Right atrium auricular region (tissue), 2 donors: ENCODE measurements at places on chromosomes 6 and 20.

DNA sequence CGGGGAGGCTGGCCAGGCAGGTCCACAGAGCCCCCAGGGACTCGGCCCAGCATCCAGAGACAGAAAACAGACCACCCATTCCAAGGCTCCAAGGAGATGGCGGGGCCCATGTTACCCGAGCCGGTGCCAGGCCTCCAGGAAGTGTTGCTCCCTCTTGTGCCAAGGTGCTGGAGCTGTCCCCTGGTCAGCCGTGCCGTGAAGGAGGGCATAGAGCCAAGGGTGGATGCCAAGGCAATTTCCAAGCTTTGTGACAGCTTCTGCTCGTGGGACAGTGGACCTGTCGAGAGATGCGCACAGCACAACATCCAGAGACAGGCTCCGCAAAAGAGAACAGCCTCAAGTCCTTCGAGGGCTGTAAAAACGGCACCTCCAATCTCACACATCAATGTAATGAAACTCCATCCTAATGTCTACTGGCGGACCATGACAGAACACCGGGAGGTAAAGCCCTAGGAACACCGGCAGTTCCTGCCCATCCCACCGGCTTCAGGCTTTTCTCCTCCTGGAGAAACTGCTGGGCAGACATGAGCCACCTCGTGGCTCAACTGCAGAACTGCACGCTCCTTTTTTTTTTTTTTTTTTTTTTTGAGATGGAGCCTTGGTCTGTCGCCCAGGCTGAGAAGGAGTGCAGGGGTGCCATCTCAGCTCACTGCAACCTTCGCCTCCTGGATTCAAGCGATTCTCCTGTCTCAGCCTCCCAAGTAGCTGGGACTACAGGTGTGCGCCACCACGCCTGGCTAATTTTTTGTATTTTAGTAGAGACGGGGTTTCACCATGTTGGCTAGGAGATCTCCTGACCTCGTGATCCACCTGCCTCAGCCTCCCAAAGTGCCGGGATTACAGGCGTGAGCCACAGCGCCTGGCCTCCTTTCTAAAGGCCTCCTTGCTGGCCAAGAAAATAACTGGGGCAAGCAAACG lies 30.9 kb upstream of the AVP start:
- no peak for DNase-seq

DNA sequence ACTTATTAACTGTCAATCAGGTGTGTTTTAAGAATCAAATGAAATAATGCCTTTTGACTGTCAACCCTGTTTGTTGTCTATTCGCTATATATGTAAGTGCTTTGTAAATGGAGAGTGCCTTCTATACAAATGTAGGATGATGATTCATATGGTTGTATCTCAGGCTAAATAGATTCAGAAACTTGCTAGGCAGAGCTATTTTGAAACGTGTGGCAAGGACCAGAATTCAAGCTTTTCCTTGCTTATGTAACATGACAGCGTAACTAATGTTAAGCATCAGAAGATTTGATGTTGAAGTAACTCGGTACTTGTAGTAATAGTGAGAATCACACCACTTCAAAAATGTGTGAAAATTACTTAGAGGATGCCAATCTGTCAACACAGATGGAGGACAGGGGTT lies 3.4 kb downstream of the OGFRL1 start:
- DNase-seq, result no peak

- no peak for DNase-seq
Observed at GRCh38 chr6:13355043-13355945, 27.0 kb upstream of the TBC1D7 start.

GRCh38 chr6:43074847-43075669 lies 1.1 kb upstream of the PTK7 start:
- no peak for DNase-seq

- DNase-seq, result no peak
Observed at GRCh38 chr20:35237486-35237885, 11.0 kb downstream of the MMP24 start.

- DNase-seq, result peak; percentile 88
Observed at GRCh38 chr20:62791301-62792181, 4.7 kb upstream of the MRGBP start.

DNA sequence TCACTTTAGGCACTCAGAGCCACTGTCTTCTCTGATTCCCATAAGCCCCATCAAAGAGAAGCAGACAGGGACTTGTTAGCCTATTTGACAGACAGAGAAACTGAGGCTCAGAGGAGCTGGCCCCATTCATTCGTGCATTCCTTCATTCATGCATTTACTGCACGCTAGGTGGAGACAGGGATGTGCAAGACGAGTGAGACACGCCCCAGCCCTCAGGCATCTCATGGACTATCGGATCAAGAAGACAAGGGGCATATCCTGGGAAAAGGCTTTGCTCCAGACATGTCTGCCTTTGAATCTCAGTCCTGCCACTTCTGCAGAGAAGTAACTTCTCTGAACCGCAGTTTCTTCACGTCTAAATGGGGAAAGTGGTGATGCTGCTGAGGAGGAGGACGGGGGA lies 54.1 kb downstream of the BPIFB1 start:
- no peak for DNase-seq

GRCh38 chr20:3237958-3238615 lies 903 bp downstream of the SLC4A11 start:
- DNase-seq, result no peak

- no peak for DNase-seq
Observed at GRCh38 chr6:82362144-82362543, 1.5 kb upstream of the TPBG start.

- no peak for DNase-seq
Observed at GRCh38 chr20:63753381-63753780, 13.8 kb downstream of the SLC2A4RG start.

- DNase-seq, result no peak
Observed at GRCh38 chr6:41040101-41040939, 1.3 kb upstream of the UNC5CL start.

DNA sequence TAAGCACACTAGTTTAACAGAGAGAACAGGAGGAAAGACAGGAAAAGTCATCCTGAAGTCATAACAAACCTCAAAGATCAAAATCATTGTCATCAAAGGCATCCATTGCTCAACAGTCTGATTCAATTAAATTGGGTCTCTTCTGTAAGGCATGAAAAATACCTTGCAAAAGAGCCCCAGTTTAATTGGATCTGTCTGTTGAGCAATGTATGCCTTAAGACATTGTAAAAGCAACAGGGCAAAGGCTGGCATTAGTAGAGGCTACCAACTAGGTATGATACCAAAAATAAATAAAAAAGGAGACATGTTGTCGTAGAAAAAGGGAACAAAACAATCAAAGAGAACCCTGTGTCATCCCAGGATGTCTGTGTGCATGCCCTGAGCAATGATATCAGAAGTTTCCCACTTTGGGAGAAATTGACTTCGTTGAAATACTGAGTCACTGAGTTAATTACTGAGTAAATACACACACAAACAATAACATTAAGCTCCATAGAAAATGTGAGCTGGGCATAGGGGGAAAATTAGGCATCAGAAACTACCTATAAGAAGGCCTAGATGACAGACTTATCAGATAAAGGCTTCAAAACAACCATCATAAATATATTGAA lies 1013.8 kb upstream of the CITED2 start:
- DNase-seq, result no peak

GRCh38 chr20:10115021-10115420 lies 80.2 kb downstream of the ANKEF1 start:
- DNase-seq, result no peak
